ENCODE measurements at places on chromosomes 4 and X.

DNA sequence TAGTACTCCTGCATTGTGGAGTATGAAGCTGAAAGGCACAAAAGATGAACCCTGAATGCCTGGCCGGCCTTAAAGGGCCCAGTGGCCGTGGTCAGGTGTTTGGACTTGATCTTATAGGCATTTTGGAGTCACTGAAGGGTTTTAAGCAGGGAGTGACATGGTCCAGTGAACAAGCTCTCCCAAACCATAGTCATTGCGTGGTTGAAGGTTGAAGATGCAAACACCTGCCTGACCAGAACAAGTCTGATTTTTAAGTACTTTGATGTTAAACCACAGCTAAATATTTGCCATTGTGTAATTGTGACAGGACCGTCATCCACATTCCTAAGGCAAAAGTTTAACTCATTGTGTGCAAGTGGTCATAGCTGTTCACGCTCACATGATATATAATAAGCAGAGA is 3.3 kb downstream of the STK32B start:
- no peak for DNase-seq

GRCh38 chr4:121375262-121375661 is 5.6 kb downstream of the QRFPR start:
- DNase-seq, result no peak

GRCh38 chr4:40969501-40969900 is 219.7 kb downstream of the NSUN7 start:
- DNase-seq, result no peak

- DNase-seq, result no peak
These were observed 37.0 kb downstream of the NPY5R start for GRCh38 chr4:163380703-163381102.

- DNase-seq, result no peak
These were observed 149.9 kb downstream of the AMMECR1 start for GRCh38 chrX:110167952-110168451.

- DNase-seq, result no peak
These were observed 293.7 kb upstream of the CPEB2 start for GRCh38 chr4:14708574-14708973.
